ENCODE measurements at places on chromosomes 7 and 10. TPM values are rescaled to one million over a fixed set of nuclear protein-coding genes. Genes with fewer than 3 reads are reported as not detected.

Gene ZNF239
- total RNA-seq: 4.8 TPM

Gene MYH16
- not detected for total RNA-seq

Gene DGKI
- not detected for total RNA-seq

Gene TSPAN12
- total RNA-seq: not detected

Gene HMX2
- total RNA-seq: not detected

Gene AASS
- total RNA-seq: 4.3 TPM
